ENCODE measurements at places on chromosomes 1 and 21.
A peak's percentile ranks its signal among the peaks of the same experiment; 100 is the strongest.

GRCh38 chr1:165887877-165888551, 60.6 kb downstream of the UCK2 start:
- DNase-seq = peak; percentile 82

DNA sequence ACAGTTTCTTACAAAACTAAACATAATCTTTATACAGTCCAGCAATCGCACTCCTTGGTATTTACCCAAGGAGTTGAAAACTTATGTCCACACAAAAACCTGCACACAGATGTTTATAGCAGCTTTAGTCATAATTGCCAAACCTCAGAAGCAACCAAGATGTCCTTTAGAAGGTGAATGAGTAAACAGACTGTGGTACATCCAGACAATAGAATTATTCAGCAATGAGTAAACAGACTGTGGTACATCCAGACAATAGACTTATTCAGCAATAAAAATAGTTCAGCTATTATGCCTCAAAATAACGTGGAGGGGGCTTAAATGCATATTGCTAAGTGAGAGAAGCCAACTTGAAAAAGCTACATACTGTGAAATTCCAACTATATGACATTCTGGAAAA, 87.0 kb upstream of the GALNT2 start:
- peak; percentile 27 for DNase-seq

DNA sequence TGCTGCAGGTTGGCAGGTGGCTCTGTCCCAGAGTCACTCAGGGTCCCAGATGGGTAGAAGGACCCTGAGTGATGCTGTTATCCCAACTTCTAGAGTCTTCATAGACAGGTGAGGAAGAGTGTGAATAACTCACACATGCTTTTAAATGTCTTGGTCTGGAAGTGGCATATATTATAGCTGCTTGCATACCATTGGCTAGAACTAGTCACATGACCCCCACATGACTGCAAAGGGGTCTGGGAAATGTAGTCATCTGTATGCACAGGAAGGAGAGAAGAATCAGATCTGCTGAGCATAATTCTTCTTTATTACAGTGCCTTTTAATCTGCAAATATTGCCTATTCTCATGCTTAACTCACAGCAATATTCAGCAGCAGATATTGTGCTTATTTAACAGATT, 28.2 kb upstream of the KLHDC7A start:
- no peak for DNase-seq

- DNase-seq = no peak
Observed at GRCh38 chr1:12614402-12615158, 3.4 kb downstream of the DHRS3 start.

DNA sequence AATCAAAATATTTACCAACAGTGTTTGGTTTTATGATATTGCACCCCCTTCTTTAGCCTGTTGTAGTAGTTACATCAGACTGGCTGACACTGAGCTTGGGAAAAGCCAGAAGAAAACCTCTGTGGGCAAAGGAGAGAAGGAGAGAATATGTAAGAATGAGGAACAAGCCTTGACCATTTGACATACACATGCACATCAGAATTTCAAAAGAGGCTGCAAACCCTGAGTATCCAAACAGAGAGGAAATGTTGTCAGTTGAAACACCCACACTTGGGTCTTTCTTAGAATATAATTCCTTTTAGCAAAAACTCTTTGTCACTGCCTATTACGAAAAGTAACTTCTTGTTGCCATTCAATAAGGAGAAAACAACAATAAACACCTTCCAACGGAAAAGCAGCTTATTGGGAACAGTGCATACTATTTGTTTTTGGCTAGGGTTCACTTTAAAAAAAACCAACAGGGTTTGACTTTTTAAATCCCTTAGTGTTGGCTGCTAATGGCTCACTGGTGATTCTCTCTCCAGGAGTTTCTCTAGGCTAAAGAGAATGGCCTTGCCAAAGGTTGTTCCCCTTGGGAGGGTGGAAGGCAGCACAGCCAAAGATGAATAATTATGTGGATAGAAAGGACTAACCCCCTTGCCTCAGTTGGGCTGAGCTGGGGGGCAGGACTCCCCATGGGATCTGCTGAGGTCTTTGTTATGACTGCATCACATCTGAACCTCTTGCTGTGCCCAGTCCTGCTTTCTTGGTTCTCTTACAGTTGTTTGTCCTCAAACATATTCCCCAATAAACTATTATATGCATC, 48.9 kb downstream of the GORAB start:
- DNase-seq = no peak

- DNase-seq = no peak
Observed at GRCh38 chr1:91349524-91349923, 55.1 kb downstream of the HFM1 start.

DNA sequence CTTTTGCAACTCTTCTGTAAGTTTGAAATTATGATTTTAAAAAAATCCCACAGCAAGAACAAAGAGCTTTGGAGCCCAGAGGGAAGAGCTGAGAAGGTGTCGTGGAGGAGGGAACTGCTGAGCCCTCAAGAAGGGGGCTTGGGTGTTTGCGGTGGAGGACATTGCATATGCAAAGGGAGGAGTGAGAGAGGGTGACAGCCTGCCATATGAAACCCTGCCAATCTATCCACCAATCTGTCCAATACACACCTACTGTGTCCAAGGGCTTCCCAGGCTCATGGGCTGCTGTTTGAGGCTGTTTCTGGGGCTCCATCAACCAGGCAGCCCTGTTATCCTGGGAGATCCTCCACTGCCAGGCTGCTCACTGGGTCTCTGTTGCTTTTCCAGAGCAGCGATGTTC, 15.2 kb downstream of the WNT4 start:
- no peak for DNase-seq

- no peak for DNase-seq
Observed at GRCh38 chr1:157360023-157360390, 192.3 kb downstream of the FCRL5 start.

DNA sequence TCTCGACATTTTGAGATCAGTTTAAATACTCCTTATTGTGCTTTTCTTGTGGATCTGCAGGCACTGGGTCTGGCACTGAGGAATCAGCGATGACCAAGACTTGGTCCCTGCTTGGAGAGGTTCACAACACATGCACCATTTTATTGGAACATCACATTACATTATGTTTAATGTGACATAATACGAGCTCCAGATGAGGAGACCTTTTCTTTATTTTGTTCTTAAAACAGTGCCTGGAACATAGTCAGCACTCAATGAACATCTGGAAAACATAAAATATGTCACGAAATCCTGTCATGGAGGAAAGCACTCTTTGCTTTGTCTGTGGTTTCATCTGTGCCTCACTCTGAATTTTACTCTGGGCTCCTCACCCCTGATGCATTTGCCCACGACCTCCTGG, 110.7 kb downstream of the ST6GALNAC3 start:
- no peak for DNase-seq

DNA sequence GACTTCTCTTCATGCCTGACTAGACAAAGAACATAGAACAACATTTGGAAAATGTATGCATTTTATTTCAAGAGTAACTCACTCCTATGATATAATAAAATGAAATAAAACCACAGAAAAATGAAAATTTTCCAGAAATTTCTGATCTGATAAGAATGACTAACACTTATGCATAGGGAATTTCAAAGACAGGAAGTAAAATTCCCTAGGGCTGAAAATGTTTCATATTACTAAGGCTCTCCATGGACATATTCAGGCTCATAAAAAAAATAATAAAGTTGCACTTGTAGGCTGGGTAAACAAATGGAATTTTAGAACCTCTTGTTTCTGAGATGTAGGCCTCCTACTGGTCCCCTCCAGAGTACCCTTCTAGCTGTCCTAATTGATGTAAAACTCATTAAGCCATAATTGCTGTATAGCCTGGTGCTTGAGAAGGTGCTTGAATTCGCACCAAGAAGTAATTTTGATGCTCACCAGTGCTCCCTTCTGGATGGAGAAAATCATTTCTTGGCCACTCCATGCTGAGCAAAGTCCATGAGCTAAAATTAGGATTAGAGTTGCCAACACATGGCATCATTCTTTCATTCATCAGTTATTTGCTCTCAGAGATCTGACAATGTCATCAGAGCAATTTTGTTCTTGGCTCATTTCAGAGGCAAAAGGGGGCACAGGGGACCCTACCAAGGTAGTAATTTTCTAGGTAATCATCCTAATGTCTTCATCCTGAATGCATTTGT, 641.0 kb upstream of the CAMK1G start:
- no peak for DNase-seq

- no peak for DNase-seq
Observed at GRCh38 chr1:240474133-240474614, 137.8 kb downstream of the GREM2 start.
